SK-MEL-5 (cell line): ENCODE measurements at places on chromosomes 11 and 22.

GRCh38 chr11:2383852-2384804 is 7.0 kb downstream of the CD81 start:
- DNase-seq = peak; percentile 57

- peak; percentile 75 for DNase-seq
These were observed 16.6 kb downstream of the MED15 start for GRCh38 chr22:20524004-20524481.

- DNase-seq = no peak
These were observed 62.2 kb upstream of the FADD start for GRCh38 chr11:70140711-70141485.

- no peak for DNase-seq
These were observed 2.8 kb downstream of the IL17RA start for GRCh38 chr22:17087498-17088131.

DNA sequence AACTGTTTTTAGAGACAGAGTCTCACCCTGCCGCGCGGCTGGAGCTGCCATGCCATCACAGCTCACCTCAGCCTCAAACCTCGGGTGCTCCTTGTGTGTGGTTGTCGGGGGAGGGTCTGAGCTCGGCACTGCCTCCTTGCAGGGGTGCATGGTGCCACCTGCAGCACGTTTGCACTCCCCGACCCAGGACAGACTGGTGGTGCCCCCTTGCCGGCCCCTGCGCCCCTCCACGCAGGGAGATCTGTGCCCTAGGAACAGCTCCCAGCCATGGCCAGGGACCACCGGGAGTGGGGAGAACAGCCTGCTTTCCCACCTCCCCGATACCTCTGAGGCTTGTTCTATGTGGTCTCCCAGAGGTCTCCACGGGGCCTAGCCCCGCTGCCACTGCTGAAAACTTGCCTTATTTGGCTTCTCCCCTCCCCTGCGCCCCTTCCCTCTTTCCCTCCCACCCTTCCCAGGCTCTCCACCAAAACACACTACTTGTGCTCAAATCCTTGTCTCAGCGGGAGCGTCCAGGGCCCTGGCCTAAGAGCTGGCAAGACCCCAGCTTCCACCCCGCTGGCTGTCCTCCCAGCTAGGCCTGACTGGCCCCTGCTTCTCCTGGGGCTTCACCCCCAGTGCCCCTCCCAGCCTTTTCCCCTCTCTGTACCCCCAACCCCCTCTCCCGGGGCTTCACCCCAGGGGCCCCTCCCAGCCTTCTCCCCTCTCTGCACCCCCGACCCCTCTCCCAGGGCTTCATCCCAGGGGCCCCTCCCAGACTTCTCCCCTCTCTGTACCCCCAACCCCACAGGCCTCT is 13.4 kb upstream of the TPCN2 start:
- no peak for DNase-seq

DNA sequence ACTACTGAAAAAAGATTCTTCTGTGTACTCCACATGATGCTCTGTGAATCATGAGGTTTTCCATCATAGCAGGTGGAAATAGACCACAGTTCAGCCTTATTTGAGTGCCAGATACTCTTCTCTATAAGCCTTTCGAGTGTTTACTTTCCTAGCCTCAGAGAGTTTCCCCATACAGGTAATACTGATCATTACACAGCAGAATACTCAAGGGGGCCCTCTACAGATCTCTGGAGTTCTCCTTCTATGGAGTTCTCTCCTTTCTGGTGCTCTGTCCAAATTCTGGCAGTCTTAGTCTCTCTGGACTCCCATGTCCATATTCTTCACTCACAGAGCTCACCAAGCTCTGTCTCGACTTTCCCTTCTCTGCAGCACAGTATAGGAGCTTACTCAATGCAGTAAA is 175.7 kb upstream of the CARD18 start:
- DNase-seq = peak; percentile 39

- no peak for DNase-seq
These were observed 4.2 kb downstream of the API5 start for GRCh38 chr11:43315966-43316365.

GRCh38 chr11:65606876-65607613 is 7.0 kb downstream of the MAP3K11 start:
- peak; percentile 38 for DNase-seq

GRCh38 chr22:42180349-42180842 is 49.8 kb upstream of the CYP2D6 start:
- no peak for DNase-seq

GRCh38 chr11:126597041-126597440 is 241.6 kb downstream of the ST3GAL4 start:
- no peak for DNase-seq

DNA sequence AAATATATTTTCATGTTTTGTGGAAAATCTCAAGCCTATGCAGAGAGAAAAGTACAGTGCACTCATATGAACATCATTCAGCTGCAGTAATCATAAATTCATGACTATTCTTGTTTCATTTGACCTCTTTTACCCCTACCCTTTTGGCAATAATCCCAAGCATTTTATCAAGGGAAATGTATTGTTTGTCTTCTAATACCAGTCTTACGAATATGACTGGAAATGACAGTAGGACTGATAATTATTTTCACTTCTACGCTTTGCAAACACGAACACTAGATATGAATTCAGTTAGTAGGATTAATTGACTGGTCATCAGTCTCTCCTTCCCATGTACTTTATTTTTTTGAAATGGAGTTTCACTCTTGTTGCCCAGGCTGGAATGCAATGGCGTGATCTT is 90.3 kb downstream of the MTMR3 start:
- DNase-seq = no peak

- DNase-seq = no peak
These were observed 97.3 kb upstream of the API5 start for GRCh38 chr11:43214471-43214870.

GRCh38 chr11:29306527-29306926 is 710.3 kb downstream of the KCNA4 start:
- DNase-seq = peak; percentile 54

DNA sequence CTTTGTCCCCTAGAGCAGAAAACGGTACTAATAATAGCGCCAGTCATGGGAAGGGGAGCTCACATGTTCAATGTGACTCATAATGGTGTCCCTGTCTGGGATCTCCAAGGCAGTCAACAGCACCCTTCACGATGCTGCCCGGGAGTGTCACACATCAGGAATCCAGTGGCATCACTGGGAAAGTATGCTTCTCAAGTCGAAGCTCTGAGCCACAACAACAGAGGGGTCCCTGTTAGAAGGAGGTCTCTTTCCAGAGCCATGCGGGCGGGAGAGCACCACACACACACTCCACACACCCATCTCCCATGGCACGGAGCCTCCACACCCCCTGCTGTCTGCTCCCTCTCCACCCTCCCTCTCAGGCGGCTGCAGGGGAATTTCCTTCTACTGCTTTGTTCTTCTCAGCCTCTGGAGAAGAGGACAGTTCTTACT is 119.7 kb downstream of the ETS1 start:
- DNase-seq = peak; percentile 89

GRCh38 chr11:7613394-7613720 is 59.9 kb downstream of the CYB5R2 start:
- no peak for DNase-seq

DNA sequence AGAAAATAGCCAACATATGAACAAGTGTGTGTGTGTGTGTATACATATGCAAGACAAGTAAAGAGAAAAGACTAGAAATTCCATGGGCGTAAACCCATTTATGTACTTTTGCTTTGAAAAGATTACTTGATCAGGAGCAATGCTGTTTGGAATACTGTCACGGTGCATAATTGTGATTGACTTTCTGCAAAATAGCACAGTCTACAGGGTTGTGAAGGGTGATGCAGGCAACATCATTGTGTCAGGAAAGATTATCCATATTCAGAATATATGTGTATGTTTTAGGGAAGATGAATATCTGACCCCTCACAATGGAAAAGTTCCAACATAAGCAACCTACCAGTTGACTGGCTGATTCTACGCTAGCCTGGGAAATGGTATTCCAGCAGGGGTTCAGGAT is 307.7 kb downstream of the JRKL start:
- DNase-seq = no peak

DNA sequence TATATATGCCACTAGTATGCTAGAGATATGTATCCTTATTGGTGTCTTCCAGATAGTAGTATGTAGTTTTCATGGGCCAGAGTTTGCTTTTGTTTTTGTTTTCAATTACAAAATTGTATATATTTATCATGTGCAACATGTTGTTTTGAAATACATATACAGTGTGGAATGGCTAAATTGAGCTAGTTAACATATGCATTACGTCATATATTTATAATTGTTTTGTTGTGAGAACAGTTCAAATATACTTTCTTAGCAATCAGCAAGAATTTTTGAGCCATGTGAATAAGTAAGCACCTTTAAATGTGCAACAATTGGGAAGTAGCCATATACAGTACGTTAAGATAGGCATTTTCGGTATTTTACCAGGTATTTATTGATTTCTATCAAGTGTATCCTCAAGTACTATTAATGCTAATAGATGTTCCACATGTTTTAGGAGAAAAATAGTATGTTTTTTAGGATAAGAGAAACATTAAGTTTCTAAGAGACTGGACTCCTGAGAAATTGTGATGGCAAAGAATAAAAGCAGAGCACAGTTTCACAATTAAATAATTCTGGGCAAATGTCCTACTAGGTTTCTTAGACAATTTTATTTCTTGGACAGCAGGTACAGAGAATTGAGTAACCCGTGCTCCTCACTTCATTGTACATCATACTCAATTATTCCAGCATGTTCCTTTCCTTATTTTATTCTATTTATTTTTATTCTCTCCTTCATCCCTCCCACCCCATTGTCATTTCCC is 60.5 kb upstream of the SLC5A12 start:
- no peak for DNase-seq

DNA sequence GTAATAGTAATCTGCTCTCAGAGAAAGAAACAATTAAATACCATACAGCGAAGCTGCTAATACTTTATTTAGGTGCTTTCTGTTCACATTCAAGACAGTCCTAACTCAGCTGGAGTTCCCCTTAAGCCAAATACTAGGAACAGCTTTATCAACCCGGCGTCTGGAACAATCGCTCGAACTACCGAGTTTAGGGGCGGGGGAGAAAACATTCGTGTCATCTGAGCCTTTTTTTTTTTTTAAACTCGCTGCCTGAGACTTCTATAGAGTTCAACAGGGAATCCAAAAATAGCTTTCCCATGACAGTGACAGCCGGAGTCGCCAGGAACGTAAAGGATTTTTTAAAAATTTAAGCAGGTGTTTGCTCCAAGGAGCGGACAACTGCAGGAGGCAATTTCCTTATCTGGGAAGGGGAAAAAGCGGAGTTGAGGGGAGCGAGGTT is 852 bp downstream of the TRAF6 start:
- DNase-seq = peak; percentile 34

GRCh38 chr11:73995731-73996130 is 13.1 kb upstream of the UCP2 start:
- DNase-seq = no peak

GRCh38 chr11:91247009-91247735 is 977.4 kb upstream of the FAT3 start:
- DNase-seq = no peak

- DNase-seq = no peak
These were observed 30.9 kb upstream of the CACNG2 start for GRCh38 chr22:36734171-36735058.

- DNase-seq = no peak
These were observed 52.1 kb downstream of the STIM1 start for GRCh38 chr11:3907590-3907989.

GRCh38 chr11:130422251-130422995 is 6.0 kb downstream of the ADAMTS8 start:
- DNase-seq = no peak

- DNase-seq = peak; percentile 77
These were observed 9.8 kb downstream of the TRAF6 start for GRCh38 chr11:36500315-36500721.

- no peak for DNase-seq
These were observed 177.3 kb upstream of the C11orf58 start for GRCh38 chr11:16561150-16561549.

DNA sequence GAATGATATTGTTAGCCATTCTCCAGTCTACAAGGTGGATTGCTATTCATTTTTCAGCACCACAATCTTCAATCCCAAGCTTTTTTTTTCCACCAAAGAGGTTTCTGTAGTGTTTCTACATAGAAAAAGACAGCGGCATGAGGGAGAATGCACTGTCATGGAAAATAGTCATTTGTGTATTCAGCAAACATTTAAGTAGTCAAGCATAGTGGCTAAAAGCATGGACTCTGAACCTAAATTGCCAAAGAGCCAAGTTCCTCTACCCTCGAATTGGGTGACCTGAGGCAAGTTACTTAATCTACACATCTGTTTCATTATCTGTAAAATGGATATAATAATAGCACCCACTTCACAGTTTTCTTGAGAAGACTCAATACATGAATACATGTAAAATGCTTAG is 14.2 kb downstream of the GAS2 start:
- no peak for DNase-seq

DNA sequence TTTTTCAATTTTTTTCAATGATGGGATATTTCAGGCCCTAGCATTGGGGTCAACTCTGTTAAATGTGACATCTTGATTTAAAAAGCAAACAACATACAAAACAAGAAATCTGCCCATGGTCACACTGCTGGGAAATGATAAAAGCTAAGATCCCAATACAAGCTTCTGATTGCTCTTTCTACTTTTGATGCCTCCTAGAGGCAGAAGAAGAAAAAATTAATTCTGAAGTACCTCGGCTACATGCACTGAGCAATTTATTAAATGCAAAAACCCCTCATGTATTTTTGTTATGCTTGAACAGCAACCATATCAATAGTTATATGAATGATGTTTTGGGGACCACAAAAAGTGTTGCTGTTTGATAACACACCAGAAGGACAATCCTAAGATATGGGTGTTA is 342.1 kb upstream of the NARS2 start:
- DNase-seq = peak; percentile 6

DNA sequence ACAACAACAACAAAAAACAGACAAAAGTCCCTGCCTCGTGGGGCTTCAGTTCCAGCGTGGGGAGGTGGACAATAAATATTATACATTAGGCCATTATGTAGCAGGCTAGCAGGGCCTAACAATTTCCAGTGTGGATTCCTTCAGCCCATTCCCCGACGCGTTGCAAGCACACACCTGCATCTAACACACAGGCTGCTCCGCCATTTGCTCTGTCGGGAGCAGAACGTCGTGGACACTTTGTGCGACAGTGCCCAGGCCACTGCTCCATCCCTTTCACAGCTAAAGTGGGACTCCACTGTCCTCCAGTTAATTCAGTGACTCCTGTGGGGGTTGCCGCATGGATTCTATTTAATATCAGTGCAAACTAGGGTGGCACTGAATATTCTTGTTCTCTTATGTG is 10.9 kb upstream of the FGF3 start:
- DNase-seq = no peak

GRCh38 chr11:115706626-115707135 is 202.5 kb upstream of the CADM1 start:
- no peak for DNase-seq

DNA sequence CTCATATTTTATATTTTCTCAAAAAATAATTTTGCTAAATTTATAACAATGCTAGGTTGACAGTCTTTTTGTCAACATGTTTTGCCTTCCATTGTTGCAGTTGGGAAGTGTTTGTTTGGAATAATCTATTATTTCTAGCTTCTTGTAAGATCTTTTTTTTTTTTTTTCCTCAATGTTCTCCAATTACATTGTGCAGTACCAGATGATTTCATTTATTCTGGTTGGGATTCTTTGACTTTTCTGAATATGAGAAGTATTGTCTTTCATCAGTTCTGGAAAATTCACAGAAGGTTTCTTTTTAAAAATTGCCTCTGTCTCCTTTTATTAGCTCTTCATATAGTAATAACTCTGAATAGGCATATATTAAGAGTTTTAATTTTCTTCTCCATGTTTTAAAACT is 245.4 kb downstream of the DYNC2H1 start:
- DNase-seq = no peak
